NCI-H2107 (cell line): ENCODE measurements at places on chromosomes 7 and 10.

DNA sequence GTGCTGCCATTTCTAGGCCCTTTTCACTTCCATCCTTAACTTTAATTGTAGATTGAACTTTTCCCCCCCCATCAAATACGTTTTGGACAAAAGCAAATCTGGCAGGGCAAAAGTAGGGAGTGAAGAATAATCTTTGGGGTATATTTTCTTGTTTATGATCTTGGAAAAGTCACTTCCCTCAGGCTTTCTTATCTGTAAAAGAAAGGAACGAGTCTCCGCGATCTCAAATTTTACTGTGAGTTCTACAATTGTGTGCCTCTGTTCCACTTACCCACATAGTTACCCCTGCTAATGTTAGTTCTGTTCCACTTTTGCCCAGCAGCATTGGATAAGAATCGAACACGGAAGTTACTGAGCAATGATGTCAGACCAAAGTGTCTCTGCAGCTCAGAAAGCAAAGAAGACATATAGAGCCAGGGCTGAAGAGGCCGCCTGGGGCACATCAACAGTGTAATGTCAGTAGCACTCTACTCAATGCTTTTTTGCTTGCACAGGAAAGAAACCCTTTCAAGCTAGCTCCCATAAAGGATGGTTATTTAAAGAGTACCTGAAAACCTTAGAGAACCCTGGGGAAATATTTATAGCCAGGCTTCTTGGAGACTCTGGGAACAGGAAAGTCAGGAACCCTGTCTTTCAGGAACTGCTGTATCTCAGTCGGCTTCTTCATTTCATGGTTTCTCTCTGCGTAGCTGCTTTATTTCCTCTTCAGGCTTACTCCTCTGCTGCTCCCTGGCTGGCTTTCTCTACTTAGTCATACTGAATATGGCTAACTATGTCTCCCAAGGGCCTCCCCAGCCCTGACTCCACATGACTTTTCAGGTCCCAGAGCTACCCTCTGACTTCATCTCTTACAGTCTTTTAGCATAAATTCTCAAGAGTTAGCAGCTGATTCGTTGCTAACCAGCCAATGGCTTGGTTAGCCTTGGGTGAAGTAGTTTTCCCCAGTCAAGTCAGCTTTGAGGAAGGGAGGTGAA lies 123.7 kb upstream of the FAM3C start:
- no peak for DNase-seq

DNA sequence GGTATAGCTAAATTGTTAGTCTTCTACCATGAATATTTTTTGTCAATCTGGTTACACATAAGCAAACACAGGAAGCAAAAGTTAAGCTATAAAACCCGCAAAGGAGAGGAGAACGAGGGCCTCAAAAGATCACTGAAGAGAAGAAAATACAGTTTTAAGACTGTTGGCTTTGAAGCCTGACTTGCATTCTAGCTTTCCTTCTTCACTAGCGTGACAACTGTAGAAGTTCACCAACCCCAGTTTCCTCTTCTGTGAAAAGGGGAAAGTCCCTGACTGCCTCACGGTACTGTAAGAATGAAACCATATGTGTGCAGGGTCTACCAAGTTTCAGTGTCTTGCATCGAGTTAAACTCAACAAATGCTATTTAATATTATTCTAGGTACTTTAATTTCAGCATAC lies 7.5 kb upstream of the LRRN3 start:
- DNase-seq, result no peak

DNA sequence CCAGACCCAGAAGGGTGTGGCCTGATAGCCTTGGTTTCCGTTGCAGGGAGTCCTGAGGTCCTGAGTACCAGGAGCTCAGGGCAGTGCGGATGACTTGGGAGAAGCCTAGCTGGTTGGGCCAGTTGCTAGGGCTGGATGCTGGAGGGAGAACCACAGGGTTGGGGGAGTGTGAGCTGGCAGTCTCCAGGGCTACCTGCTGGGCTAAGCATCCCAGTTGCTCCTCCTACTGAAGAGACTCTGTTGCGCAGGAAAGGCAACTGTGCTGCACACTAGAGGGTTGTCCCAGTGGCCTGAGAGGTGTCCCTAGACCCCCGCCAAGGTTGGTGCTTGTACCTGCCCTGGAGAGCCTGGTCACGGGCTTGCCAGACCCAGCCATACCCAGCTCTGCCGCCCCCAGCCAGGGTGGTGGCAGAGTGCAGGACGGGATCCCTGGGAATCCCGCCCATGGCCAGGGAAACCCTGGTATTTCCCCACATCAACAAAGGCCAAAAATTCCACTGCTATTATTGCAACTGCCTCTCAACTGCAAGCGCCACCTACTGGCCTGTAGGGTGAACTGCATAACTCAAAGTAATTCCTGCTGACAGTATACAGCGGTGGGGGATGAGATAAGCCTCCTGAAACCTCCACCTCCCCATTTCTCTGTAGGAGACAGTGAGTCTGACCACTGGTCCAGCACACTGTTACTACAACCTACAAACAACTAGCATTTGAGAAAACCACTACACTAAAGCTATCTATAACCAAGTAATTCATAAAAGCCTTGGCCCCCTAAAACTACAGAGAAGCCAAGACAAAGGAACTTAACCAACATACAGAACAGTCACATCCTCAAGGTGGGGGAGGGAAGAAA lies 67.6 kb upstream of the DDC start:
- peak; percentile 13 for DNase-seq

- no peak for DNase-seq
Measured at GRCh38 chr10:76558586-76558985, 1079.0 kb downstream of the KCNMA1 start.

GRCh38 chr10:112649822-112650152 lies 202.8 kb downstream of the VTI1A start:
- DNase-seq, result no peak

DNA sequence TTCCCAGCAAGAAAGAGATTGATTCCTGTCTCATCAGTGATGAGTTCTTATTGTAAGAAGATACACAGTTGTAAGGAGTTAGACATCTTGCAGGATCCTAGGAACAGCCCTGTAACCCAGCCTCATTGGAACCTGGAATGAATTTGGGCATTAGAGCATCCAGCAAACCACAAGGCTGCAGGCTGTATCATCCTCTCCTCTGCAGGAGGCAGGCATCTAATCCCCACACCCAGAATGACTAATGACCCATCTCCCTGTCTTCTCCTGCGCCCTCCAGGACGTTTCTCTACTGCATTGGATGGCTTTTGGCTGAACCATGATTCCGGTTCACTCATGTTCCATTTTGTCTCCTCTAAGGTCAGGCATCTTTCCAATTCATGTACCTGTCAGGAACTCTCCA lies 233.9 kb downstream of the POU6F2 start:
- DNase-seq, result no peak

DNA sequence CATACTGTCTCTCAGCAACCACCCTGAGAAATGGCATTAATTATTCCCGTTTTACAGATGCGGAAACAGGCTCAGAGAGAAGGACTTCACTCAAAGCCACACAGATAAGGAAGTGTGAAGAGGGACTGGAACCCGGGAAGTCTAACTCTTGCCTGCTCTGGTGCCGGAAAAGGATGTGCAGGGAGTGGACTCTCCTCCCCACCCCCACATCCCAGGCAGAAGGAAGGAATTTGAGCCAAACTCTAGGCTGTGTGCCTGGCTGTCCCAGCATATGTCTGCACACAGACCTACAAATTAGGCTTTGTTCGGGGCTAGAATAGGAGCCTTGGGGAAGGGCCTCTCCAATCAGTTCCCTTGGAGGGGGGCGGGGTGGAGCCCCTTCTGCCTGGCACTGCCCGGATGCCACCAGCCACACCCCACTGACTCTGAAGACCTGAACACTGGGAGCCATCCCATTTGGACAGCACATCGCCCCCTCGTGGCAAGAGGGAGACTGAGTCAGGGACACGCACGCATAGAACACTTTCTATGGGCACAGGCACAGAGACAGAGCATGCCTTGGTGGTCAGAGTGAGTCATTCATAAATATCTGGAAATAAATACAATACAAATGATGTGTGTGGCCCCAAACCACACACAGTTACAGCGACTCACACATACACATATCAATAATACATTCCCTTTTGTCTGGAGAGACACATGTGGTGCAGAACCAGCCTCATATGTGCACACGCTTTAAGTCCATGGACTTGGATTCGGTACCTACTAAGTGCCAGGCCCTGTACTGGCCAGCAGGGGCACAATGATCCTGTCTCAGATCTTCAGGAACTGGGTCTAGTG lies 13.1 kb downstream of the LZTS2 start:
- peak; percentile 34 for DNase-seq

- DNase-seq, result no peak
Measured at GRCh38 chr7:113921363-113921762, 2.6 kb upstream of the PPP1R3A start.

DNA sequence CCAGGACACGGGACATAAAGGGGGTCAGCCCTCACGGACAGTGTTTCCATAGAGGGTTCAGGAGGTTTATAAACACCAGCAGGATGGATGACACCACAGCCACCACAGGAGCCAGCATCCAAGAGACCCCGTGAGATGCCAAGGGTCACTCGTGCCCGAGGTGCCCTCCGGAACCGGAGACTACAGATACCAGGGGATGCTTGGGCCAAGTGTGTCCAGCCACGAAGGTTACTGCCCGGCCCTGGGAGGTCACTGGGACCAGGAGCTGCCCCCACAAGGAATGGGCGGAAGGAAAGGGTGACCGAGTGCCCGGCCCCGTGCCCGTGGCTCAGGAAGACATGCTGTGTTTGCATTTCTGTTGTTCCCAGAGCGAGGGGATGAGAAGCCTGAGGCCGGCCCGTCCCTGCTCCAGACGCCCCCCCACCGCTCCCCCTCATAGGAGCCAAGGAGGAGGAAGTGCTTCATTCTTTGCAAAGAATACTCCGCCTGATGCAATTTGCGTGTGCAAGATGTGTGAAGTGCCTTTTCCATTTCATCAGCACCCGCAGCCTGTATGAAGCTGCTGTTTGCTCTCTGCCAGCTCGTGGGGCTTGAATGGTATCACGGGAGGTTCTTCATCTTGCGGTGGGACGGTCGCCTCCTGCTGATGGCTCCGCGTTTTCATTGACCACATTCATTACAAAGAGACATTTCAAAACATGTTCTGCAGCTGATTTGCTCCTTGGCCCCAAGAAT lies 176.4 kb downstream of the ELFN1 start:
- no peak for DNase-seq

- DNase-seq, result no peak
Measured at GRCh38 chr10:100348389-100348927, 1.4 kb downstream of the SCD start.

DNA sequence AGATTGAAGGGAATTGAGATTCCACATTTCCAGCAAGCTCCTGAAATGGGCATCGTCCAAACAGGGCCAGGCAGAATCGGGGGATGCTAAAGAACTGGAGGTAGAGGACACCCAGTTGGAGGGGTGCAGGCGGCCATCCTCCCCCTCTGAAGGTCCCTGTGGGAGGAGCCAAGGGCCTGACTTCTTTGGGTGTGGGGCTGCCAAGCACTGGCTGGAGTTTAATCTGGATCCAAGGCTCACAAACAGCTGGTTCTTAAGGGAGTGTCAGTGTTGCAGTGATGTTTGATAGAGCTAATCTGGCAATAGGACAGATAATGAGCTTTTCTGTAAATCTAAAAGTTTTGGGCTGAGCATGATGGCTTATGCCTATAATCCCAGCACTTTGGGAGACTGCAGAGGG lies 20.8 kb downstream of the TSPAN14 start:
- no peak for DNase-seq

DNA sequence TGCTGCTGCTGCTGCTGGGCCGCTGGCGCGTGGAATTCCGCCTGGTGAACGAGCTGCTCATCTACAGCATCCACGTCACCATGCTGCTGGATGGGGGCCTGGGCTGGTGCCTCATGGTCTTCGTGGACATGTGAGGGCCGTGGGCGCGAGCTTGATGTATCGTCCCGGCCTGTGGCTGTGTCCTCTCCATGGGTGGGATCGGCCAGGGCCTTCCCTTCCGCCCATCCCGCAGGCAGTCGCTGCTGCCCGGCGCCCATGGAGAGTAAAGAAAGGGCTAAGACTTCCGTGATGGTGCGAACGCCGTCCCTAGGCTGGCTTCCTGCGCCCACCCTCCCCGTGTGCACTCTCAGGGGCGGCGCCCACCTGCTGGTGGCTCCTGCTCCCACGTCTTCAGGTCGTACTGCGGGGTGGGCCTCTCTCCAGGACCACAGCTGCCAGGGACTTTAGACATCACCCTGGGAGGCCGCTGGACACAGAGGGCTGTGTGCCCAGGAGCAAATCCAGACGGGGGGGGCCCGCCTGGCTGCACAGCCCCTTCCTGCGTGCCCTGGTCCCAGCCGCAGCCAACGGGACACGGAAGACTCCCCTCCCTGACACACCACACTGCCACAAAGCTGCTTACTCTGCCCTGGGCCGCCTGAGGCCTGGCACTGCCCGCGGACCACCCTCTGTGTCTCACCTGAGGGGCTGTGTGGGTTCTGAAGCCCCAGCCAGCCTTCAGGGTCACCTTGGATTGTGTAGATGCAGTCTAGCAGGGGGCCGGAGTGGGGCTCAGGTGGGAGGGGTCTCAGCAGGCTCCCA lies 167.5 kb downstream of the SEPTIN7 start:
- no peak for DNase-seq

DNA sequence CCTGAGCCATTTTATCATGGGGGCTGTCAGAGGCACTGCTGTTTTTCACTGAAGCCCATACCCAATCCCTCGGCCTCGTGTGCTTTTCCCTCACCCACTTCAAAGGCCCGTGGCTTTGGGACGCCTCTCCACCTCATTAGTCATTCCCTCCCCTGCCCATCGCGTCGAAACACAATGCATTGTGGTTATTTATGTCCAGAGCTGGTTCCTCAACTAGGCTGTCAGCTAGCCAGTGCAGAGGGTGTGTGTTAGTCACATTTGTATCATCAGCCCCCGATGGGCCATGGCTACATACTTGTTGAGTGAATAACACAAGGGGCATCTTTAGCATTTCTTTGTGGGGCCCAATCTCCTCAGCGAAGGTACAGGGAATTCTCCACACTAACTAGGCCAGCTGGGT lies 3.8 kb upstream of the CRCP start:
- DNase-seq, result no peak

GRCh38 chr7:70432567-70433001 lies 699.4 kb upstream of the GALNT17 start:
- peak; percentile 59 for DNase-seq

GRCh38 chr10:110378533-110379108 lies 73.9 kb upstream of the SMNDC1 start:
- DNase-seq, result no peak

DNA sequence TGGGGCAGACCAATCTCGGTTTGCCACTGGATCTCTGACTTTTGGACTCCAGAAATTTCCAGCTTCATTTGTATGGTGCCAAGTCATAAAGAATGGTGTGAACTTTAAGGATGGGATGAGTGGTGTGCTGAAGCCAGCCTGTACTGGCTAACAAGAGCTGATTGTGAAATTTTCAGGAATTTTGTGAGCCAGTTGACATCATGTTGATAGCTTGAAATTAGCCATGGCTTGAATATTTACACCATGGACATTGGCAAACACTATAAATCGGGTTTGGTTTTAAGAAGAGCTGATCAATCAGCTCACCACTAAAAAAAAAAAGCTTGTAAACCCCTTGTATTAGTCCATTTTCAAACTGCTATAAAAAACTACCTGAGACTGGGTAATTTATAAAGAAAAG lies 14.1 kb upstream of the MYH16 start:
- DNase-seq, result no peak

DNA sequence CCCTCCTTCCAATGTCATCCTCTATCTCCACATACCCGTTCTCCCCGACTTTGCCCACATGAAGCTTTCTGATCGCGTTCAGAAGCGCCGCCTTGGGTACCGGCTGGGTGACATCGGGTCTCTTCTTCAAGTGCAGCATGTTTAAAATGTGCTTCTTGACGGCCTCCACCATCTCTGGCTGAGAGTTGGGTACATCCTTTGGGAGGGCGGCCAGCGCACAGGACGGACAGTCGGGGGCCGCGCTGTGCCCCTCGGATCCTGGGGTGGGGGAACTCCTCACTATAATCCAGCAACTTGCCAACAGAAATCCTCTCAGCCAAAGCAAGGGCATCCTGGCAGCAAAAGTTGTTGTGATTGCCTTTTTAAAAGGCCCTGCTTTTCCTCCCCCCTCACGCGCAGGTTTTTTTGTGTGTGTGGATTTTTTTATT lies 2.8 kb downstream of the INHBA start:
- DNase-seq, result no peak
